ENCODE measurements at places on chromosomes 12 and 14.

DNA sequence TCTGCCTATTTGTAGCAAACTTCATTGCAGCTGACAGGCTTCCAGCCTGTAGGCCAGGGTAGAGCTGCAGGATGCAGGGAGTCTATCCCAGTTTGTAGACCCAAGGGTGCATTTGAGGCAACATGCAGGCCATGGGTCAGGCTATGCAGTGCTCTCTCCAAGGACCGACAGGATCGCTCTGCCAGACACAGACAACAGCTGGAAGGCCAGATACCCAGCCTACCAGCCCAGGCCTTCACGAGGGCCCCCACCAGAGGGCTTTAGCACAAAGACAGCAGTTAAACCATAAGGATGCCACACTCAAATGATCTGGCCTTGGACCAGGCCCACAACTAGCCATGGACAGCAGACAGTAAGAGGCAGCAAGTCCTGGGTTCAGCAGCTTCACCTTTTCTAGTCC, 10.3 kb downstream of the KCTD10 start:
- no peak for DNase-seq

DNA sequence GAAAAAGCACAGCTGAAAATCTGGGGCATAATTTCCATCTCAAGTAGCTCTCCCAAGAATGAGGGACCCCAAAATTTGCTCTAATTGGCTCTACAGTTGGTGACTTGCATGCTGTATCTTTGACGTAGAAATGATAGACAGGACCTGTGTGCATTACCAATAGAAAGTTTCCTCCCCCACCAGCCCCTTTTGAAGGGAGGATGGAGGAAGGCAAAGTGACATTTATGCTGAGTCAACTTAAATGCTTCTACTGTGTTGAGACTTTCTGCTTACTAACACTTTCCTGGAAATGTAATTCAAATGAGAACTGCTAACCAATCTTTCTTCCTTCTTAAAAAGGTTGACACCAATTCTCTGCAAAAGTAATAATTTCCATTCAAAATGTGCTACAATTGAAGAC, 31.9 kb downstream of the TSPAN8 start:
- DNase-seq, result no peak

DNA sequence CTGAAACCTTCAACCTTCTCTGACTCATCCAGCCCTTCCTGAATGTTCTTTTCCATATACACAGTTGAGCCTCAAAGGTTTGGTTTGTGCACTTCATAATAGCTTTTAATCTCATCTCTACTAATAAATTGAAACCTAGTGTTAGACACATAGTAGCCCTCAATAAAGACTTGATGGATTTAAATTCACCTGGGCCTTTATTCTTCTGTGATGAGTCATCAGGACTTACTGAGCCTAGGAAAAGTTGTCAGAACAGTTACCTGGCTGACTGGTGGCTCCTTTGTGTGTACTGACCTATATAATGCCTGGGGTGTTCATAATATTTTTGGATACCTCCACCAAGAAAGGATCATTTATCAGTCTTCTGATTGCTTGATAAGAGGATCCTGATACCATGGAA, 86.4 kb upstream of the NTF3 start:
- no peak for DNase-seq

GRCh38 chr12:132453361-132454192, 36.4 kb upstream of the FBRSL1 start:
- DNase-seq, result no peak

GRCh38 chr12:24966951-24967564, 18.2 kb upstream of the BCAT1 start:
- DNase-seq, result no peak

GRCh38 chr12:121009741-121010140, 6.5 kb downstream of the C12orf43 start:
- no peak for DNase-seq

DNA sequence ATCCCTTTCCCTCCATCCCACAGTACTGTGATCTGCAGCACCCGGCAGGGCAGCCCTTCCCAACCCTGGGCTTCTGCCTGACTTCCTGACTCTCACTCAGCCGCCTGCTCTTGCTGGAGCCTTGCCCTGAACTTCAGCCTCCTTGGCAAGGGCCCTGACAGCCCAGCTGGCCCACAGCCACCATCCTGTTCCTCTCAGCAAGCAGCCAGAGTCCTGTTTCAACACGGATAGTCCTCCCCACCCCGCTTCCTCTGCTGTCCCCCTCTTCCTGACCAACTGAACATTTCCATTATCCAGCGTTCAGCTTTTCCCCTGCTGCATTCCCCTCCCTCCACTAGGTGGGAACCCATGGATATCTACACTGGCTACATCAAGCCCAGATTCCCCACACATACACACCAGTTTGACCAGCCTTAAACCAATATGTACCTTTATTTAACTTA, 74.0 kb upstream of the MDM1 start:
- DNase-seq, result no peak

DNA sequence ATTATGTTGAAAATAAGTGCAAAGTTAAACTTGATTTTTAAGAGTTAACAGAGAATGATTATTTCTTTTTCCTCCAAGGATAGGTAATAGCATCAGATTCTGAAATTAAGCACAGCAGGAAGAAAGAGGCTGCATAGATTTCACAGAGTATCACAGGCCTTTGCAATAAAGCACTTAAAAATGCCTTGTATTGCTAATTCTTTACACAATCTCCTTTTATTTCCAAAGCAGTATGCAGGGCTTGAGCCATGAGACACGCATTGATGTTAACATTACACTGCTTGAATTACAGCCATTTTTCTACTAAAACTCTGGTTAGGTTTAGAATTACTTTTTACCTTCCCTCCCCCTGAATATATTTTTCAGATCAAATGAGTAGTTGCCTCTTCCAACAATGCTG, 398.3 kb downstream of the BCAT1 start:
- DNase-seq, result no peak

DNA sequence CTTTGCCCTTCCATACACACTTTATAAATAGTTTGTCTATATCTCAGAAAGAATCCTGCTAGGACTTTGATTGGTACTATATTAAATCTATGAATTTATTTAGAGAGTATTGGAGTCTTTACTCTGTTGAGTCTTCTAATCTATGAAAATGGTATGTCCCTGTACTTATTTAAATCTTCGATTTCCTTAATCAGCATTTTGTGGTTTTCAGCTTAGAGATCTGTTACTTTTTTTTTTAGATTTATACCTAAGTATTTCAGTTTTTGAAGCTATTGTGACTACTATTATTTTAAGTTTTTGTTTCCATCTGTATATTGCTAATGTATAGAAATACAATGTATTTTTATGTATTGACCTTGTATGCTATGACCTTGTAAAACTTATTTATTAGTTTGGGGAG, 13.4 kb upstream of the IFI27L2 start:
- DNase-seq, result no peak

- DNase-seq, result no peak
These were observed 407.2 kb downstream of the NOVA1 start for GRCh38 chr14:26190646-26191045.

Data from KG1 (cell line).